ENCODE measurements at places on chromosomes 11 and 22.

- DNase-seq = no peak
- H3K4me1 ChIP-seq = no peaks in the 10 kb centered on the region
- no peak overlapping the region for H3K4me3 ChIP-seq
- H3K27me3 ChIP-seq = no peaks in the 10 kb centered on the region
- no peaks in the 10 kb centered on the region for H3K36me3 ChIP-seq
Observed at GRCh38 chr11:36123336-36124101, 165.7 kb downstream of the COMMD9 start.

GRCh38 chr11:97614606-97615005 is 1224.8 kb downstream of the JRKL start:
- H3K27me3 ChIP-seq = no peaks in the 10 kb centered on the region
- no peaks in the 10 kb centered on the region for H3K36me3 ChIP-seq
- no peak for DNase-seq
- H3K4me1 ChIP-seq = no peaks in the 10 kb centered on the region
- H3K27ac ChIP-seq = no peak overlapping the region

DNA sequence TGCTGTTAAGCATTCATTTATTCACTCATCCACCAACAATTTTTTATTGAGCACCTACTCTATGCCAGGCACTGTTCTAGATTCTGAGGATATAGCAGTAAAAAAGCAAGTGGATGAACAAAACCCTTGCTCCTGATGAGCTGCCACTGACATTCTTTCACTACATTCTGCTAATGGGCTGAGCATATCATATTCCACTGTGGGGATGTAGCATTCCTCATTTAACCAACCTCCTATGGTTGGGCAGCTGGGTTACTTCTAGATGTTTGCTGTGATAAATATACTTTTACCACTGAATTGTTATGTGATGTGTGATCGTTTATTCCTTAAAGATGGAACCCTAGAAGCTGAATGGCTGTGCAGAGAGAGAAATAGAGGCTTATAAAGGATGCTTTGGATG is 176.9 kb downstream of the MN1 start:
- H3K27me3 ChIP-seq = no peaks in the 10 kb centered on the region
- H3K4me3 ChIP-seq = no peak overlapping the region
- no peaks in the 10 kb centered on the region for H3K36me3 ChIP-seq

DNA sequence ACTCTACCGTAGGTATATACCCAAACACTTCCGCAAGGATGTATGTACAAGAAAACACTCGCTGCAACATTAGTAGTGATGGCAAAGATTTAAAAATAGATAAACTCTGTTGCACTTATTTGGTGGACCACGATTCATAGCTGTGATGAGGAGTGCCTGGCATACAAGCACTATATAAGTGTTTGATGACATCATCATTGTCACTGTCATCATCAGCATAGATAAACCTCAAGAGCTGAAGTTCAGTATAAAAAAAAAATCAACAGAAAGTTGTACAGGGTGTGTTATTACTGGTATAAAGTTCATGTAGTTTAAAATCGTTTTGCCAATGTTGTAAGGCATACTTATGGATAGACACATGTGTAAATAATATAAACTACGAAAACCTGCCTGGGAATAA is 24.0 kb upstream of the NUP50 start:
- H3K27ac ChIP-seq = no peak overlapping the region
- H3K27me3 ChIP-seq = no peaks in the 10 kb centered on the region
- H3K36me3 ChIP-seq = peaks cover 5% of the 10 kb centered on the region
- DNase-seq = no peak

DNA sequence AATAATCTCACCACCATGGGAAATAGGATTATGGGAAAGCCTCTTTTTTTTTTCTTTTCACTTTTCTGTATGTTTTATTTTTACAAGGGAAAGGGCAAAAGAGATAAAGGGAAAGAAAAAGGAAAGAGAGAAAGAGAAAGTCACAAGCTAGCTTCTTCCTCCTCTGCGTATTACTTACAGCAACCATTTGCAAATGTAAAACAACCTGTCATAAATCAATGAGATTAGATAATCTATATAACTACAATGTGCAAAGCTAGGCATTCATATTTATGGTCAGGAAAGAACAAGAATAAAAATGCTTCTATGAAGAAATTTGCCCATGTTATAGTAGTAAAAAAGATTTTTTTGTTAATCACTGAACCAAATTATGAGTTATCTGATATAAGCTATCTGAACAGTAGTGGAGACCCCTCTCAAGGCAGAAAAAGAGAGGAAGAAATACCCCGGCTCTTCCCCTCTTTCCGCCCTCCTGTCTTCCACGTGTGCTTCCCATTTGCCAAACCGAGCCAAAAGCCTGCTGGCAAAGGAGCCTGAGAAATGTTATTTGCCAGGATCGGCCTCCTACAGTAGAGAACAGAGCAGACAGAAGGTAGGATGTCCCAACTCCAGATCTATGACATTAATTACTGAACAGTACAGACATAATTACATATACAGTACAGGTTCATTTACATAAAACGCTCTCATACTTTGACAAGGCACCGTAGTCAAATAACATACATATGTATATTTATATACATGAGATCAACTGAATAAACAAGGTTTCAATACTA is 50.2 kb downstream of the ARHGAP32 start:
- H3K4me1 ChIP-seq = no peaks in the 10 kb centered on the region
- no peak for DNase-seq
- H3K27ac ChIP-seq = no peak overlapping the region
- H3K27me3 ChIP-seq = no peaks in the 10 kb centered on the region
- no peak overlapping the region for H3K4me3 ChIP-seq

- H3K27ac ChIP-seq = no peak overlapping the region
- H3K36me3 ChIP-seq = no peaks in the 10 kb centered on the region
- H3K27me3 ChIP-seq = no peaks in the 10 kb centered on the region
- H3K4me1 ChIP-seq = no peaks in the 10 kb centered on the region
- no peak overlapping the region for H3K4me3 ChIP-seq
Observed at GRCh38 chr11:86511086-86511551, 136.4 kb downstream of the CCDC81 start.

GRCh38 chr11:130772266-130773227 is 143.7 kb downstream of the SNX19 start:
- H3K27me3 ChIP-seq = no peaks in the 10 kb centered on the region
- H3K36me3 ChIP-seq = no peaks in the 10 kb centered on the region
- H3K4me1 ChIP-seq = no peaks in the 10 kb centered on the region
- no peak overlapping the region for H3K27ac ChIP-seq
- no peak for DNase-seq

GRCh38 chr11:3885855-3886254 is 30.4 kb downstream of the STIM1 start:
- H3K27me3 ChIP-seq = no peaks in the 10 kb centered on the region
- no peak overlapping the region for H3K4me3 ChIP-seq
- H3K27ac ChIP-seq = no peak overlapping the region
- H3K36me3 ChIP-seq = no peaks in the 10 kb centered on the region
- DNase-seq = no peak

GRCh38 chr11:92929653-92930052 is 39.8 kb upstream of the MTNR1B start:
- H3K36me3 ChIP-seq = no peaks in the 10 kb centered on the region
- H3K27ac ChIP-seq = no peak overlapping the region
- H3K4me3 ChIP-seq = no peak overlapping the region
- no peaks in the 10 kb centered on the region for H3K4me1 ChIP-seq
- H3K27me3 ChIP-seq = no peaks in the 10 kb centered on the region

- no peaks in the 10 kb centered on the region for H3K27me3 ChIP-seq
- no peaks in the 10 kb centered on the region for H3K4me1 ChIP-seq
- no peak overlapping the region for H3K27ac ChIP-seq
- H3K36me3 ChIP-seq = peaks cover 35% of the 10 kb centered on the region
- no peak for DNase-seq
Observed at GRCh38 chr22:47064016-47064415, 301.6 kb downstream of the TBC1D22A start.

GRCh38 chr11:44112091-44112821 is 16.8 kb downstream of the EXT2 start:
- no peak overlapping the region for H3K4me3 ChIP-seq
- H3K27ac ChIP-seq = no peak overlapping the region
- no peak for DNase-seq
- H3K27me3 ChIP-seq = no peaks in the 10 kb centered on the region

DNA sequence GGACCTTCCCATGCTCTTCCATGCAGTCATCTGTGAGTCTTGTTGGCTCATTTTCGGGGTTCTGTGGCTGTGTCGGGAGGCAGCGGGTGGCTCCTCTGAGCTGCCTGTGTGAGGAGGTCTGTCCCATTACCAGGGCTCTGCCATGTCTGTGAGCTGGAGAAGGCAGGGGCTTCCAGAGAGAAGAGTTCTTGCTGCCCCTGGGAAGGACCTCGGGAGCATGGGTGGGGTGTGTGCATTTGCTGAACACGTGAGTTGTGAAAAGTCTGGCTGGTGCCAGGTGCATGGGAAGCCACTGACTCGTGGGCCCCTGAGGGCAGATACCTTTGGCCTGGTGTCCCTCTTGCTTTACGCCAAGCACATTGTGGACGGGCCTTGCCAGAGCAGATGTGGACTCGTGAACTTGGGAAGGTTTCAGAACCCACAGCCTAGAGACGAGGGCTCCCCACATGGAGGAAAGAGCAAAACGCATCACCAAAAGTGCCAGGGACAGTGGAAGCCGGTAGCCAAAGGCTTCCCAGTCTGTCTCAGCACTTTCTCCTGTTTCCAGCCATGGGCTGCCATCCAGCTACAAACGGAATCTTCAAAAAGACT is 1324.5 kb downstream of the BRD1 start:
- H3K36me3 ChIP-seq = no peaks in the 10 kb centered on the region
- no peak for DNase-seq
- H3K27ac ChIP-seq = no peak overlapping the region
- H3K4me1 ChIP-seq = no peaks in the 10 kb centered on the region
- no peaks in the 10 kb centered on the region for H3K27me3 ChIP-seq

- no peaks in the 10 kb centered on the region for H3K27me3 ChIP-seq
- H3K4me1 ChIP-seq = no peaks in the 10 kb centered on the region
- no peak overlapping the region for H3K4me3 ChIP-seq
- DNase-seq = peak; percentile 37
- H3K27ac ChIP-seq = peak overlapping the region; percentile 28
Observed at GRCh38 chr11:6705905-6706535, 22.9 kb upstream of the MRPL17 start.

DNA sequence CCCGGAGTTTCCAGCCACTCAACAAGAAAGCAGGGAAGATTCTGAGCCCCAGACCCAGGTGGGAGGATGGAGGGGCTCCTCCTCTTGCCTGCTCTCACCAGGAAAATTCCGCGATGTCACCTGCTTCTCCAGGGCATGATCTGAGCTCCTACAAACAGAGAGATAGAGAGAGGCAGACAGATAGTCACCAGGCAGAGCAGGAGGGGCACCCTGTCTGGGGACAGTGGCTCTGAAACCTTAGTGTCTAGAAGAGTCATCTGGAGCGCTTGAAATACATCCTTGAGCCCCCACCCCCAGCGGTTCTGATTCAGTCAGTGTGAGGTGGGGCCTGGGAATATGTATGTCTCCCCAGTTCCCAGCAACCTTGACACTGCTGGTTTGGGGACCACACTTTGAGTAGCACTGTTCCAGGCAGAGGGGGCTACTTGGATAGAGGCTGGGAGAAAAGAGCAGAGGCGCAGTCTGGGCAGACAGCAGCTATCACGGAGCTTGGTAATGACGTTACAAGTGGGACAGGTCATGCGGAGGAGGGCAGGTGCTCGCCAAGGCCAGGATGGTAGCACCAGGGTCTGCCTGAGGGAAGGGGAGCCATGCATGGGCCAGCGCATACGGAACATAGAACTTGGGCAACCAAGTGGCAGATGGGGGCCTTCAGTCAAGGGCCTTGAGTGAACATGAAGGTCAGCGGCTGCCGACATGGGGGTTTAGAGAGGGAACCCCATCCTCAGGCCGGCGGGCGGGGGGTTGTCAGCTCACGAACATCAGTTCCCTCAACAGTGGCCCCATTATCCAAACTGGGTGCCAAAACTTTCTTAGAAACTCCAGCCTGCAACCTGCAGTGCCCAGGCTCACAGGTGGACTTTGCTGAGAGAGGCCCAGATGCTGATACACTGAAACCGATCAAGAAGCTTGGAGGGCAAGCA is 60.9 kb upstream of the MYEOV start:
- no peaks in the 10 kb centered on the region for H3K36me3 ChIP-seq
- no peak for DNase-seq
- H3K4me3 ChIP-seq = no peak overlapping the region

GRCh38 chr22:19446603-19447329 is 745 bp downstream of the C22orf39 start:
- no peak for DNase-seq
- H3K4me3 ChIP-seq = peak overlapping the region; percentile 65
- no peaks in the 10 kb centered on the region for H3K27me3 ChIP-seq
- peaks cover 18% of the 10 kb centered on the region for H3K4me1 ChIP-seq
- peak overlapping the region; percentile 81 for H3K27ac ChIP-seq
